ENCODE measurements at places on chromosomes 5 and 9.

DNA sequence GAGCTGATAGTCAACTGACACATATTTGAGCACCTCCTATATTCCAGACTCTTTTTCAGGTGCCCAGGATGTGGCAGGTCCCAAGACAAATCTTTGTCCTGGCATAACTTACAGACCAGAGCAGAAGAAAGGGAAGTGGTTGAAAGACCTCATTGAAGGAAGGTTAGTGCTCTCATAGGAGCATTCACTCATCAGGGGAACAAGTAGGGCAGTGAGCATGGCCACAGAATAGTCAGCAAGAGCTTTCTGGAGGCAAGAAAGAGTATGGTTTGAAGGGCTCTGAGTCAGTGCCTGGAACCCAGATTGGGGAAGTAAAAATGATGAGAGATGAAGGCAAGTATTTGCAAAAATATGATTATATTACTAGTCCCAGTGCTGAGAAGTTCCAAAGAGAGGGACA, 25.0 kb upstream of the ERMP1 start:
- DNase-seq: no peak

DNA sequence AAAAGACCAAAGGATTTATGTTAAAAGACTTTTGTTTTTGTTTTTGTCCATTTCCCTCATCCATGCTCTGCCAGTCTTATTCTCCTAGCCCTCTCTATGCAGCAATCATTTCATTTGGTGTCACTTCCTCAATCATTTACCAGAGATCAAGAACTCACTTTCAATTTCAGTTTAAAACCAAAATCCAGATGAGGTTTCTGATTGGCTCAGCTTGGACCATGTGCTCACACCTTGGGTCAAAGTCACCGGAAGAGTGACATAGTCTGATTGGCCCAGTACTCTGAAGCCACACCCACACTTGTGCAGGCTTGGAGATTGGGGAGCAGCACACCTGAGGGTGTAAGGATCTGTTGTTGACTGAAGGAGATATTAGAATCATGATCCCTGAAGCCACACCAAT, 79.6 kb downstream of the TLR4 start:
- DNase-seq: no peak

DNA sequence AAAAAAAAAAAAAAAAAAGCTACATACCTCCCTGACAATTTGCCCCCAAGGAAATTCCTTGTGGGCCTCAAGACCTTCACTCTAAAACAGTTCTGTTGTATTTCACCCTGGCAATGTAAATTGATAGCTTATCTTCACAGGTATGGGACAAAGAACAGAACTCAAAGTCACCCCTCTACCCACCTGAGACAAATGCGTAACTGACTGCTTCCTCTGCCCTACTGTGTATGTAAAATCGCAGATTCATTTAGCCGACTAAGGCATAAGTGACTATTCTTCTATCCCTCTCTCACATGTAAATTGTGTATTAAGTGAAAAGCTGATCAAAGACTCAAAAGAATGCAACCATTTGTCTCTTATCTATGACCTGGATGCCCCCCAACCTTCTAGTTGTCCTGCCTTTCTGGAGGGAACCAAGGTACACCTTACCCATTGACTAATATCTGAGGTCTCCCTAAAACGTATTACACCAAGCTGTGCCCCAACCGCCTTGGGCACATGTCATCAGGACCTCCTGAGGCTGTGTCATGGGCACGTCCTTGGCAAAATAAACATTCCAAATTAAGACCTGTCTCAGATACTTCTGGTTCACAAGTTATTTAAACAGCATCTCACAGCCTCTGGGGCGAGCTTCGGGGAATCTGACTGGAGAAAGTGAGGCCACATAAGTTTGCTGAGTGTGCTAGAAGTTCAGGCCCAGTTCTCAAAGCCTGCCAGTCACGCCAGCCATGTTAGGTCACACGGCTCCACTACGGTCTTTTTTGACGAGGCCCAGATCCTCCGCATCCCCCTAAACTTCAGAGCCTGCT, 954 bp downstream of the TBCA start:
- DNase-seq: no peak

- DNase-seq: no peak
Measured at GRCh38 chr9:97623946-97624345, 9.2 kb downstream of the TSTD2 start.

DNA sequence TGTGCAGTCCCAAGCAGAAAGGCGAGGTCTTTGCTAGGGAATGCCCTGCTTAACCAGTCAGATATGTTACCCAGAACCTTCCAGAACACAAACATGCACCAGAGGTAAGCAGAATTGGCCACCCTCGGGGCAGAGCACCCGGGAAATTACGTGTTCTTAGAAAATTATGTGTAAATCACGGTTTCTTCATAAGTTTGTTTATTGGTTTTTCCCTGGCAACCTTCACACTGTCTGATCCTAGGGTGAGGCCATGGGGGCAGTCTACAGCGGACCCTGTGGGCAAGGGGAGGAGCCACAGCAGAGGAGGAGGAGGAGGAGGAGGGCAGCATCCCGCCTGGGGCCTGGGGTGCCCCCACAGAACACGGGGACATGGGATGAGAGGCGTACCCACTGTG, 31.4 kb downstream of the RXRA start:
- DNase-seq: no peak

GRCh38 chr5:171363846-171364245, 23.8 kb upstream of the NPM1 start:
- no peak for DNase-seq

DNA sequence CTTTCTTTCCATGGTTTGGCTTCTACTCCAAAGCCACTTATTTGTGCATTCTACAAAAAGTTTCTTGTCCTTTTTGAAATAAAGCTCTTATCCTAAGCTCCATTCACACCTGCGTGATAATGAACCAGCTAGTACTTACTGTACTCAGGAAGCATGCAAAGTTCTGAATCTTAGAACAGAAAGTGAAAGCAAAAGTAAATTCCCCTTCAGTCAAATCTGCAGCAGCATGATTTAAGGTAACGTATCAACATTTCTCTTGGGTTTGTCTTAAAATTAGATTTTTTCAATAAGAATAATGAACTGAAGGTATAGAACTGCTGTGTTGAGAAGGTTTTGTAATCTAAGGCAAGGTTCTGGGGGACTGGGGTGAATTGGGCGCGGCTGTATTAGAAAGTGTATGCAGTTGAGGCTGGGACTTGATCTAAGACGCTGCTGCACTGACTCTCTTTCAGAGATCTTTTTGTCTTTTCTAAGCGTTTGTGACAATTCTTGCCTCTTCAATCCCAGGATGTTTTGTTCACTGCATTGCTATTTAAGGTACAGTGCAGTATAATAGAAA, at the start of gene ERAP2:
Gene ERAP2 (plus strand): TSS at position 209 of the 559 bp plus-strand sequence. CDS start 3,186 bp downstream, outside the sequence.
- DNase-seq: no peak

DNA sequence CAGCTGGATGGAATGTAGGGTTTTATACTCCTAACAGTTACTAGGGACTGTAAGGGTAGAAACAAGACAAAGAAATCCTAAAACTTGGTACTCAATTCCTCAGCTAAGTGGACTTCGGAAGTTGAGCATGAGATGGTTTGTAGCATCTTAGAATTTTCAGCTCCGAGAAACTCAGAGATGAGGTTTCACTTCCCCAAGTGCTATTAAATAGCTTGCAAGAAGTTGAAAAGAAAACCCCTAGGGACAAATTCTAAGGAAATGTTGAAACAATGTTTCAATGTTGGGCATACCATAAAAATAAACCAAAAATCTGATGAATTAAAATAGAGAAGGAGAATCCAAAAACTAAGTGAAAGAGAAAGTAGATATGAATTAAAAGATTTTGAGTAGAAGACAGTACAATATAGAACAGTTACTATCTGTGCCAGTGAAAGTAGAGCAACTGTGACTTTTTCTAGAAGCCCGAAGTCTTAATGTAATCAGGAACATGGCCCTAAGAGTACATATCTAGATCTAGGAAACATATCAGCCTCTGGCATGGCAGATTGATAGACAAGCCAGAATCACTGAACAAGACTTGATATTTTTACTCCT, 308.6 kb upstream of the RGMB start:
- no peak for DNase-seq

DNA sequence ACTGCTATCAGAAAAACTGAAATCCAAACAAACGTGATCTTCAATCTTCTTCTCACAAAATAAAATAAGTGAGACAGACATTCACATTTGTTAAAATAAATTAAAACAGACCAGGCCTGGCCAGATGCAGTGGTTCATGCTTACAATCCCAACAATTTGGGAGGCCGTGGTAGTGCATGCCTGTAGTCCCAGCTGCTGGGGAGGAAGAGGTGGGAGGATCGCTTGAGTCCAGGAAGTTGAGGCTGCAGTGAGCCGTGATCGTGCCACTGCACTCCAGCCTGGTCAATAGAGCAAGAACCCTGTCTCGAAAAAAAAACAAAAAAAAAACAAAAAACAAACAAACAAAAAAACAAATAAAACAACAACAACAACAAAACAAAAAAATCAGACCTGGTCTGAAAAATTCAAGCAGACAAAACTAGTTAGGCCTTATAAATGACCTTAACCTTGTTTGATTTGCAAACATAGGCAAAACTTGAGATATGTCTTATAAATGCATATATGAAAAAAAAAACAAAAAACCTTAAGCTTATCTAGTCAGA, 10.8 kb downstream of the MAPKAP1 start:
- DNase-seq: no peak

DNA sequence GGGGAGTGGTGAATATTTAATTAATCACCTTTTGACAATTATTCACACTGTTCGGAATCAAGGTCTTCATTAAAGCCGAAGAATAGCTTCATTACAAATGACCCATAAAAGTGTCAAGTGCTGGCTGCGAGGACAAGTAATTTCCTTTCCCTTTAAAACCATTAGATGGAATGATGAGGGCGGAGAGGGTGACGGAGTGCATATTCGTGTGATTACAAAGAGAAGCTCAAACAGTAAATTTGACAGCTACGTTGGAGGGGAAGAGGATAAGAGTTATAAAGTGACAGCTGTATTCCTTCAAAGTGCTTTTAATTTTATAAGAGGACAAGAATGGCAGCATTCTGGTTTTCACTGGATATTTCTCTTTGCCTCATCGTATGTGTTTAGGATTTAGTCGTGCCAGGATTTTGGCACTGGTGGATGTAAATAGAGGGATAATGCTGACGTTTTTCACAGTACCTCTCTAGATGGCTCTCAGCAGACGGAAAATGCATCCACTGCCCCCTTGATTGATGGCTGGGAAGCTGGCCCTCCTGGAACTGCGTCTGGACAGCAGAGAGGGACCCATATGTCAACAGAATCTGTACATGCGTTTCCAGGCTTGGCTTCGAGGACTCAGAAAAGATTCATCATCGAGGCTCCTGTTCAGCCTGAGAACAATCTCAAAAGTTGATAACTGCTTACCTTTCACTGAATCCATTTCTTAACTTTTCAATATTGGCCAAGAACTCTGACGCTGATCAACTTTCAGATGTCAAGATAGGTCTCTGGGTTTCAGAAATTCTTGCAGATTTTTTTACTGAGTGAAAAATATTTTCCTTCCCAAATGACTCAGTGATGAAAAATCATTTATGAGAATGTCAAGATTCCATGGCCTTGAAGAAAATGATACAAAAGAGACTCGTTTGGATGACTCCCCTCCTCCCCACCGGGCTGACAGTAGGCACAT, 50.4 kb upstream of the IRX2 start:
- no peak for DNase-seq

DNA sequence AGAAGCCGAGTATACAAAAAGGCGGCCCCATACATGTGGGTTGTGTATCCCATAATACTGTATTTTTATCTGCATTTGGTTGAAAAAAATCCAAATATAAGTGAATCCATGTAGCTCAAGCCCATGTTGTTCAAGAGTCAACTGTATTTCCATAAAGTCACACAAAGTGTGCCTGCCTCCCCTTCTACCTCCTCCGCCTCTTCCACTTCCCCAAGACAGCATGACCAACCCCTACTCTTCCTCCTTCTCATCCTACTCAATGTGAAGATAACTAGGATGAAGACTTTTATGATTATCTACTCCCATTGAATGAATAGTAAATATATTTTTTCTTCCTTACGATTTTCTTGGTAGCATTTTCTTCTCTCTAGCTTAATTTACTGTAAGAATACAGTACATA, 92.7 kb downstream of the RFX3 start:
- no peak for DNase-seq

DNA sequence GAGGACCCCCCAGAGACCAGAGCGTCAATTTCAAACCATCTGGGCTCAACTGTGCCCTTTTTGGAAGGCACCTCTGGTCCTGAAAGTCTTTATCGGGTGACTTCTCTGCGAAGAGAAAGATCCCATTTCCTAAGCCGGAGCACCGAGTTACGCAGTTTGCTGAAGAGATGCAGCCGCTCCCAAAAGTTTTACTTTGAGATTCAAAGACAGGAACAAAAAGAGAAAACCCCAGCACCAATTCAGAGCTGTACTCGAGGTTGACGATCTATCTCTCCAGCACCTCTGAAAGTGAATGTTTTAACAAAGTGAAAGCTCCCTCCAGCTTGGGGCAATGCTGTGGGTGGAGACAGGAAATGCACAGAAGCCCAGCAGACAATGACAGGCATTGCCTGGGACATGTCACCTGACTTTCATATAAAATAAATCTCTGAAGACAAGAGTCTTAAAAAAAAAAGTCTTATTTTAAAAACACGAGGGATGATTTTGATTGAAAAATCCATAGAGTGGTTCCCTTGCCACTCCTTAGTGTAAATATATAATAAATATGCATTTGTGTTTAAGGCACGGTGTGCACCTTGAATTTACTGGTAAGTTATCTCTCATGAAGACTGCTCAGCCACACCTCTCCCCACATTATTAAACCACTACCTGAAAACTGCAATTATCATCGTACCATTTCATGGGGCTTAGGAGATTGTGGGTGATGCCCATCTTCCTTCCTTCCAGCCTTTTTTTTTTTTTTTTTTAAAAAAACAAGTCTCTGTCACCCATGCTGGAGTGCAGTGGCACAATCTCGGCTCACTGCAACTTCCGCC, 79.9 kb downstream of the FNBP1 start:
- DNase-seq: peak; percentile 60

DNA sequence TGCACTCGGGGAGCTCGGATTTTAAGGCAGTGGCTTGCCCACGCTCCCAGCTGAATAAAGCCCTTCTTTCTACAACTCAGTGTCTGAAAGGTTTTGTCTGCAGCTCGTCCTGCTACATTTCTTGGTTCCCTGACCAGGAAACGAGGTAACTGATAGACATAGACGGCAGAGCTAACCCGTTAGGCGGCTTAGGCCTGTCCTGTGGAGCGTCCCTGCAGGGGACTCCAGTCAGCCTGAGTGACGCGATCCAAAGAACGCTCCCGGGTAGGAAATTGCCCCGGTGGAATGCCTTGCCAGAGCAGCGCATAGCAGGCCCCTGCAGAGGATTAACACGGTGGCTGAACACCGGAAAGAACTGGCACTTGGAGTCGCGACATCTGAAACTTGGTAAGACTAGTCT, 1.8 kb upstream of the SELENOP start:
- DNase-seq: no peak

DNA sequence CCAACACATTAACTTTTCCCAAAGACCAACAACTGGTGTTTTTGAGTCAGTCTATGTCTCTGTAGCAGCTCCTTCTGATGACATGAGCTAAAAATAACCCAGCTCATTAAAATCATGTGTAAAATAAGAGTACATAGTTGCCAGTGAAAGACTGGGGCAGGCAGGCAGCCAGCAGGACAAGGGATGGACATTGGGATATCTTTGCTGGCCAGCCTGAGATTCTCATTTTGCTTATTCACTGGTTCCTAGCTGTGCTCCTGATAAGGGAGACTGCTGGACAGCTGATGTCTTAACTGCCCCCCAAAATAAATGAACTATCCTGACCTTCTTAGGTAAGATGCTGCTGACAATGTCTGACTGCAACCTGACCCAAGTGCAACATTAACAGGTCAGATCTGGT, 33.9 kb downstream of the EPB41L4B start:
- no peak for DNase-seq

- DNase-seq: no peak
Measured at GRCh38 chr9:103928442-103928841, 165.7 kb upstream of the SMC2 start.

- DNase-seq: no peak
Measured at GRCh38 chr9:113594484-113595299, 131.2 kb downstream of the RGS3 start.

Measured in stimulated activated CD4-positive, alpha-beta T cell treated with anti-CD3 and anti-CD28 coated beads, TNF-alpha, amount 100 ng/mL, for 24 hours (primary cell).